A549 treated with RU486 at 1 μM for 4 hours (cell line): ENCODE measurements at places on chromosomes 5 and 9. TPM values are rescaled to one million over a fixed set of nuclear protein-coding genes. Genes with fewer than 3 reads are reported as not detected.

Gene CDH6
- total RNA-seq: 0.05 to 0.25 TPM (median 0.16 TPM) in 5 replicates

Gene PCDHA11
- total RNA-seq: 0.08 to 0.11 TPM (median 0.10 TPM) in 4 of 5 replicates, not detected in the other

Gene TRIM36
- 1.5 to 2.7 TPM (median 2.2 TPM) in 5 replicates for total RNA-seq

Gene TAF1L
- 0.02 TPM in 1 of 5 replicates, not detected in the others for total RNA-seq

Gene BTF3
- 1,050 to 1,296 TPM (median 1,106 TPM) in 5 replicates for total RNA-seq

Gene ALG2
- total RNA-seq: 41.2 to 52.4 TPM (median 49.1 TPM) in 5 replicates

Gene SHISAL2B
- total RNA-seq: not detected in 5 replicates

Gene BTNL9
- 0.57 to 1.3 TPM (median 0.74 TPM) in 5 replicates for total RNA-seq

Gene BNC2
- 4.2 to 6.3 TPM (median 5.1 TPM) in 5 replicates for total RNA-seq

Gene RASEF
- total RNA-seq: 6.8 to 9.7 TPM (median 9.6 TPM) in 5 replicates

Gene CATSPER3
- 0.19 to 0.67 TPM (median 0.46 TPM) in 5 replicates for total RNA-seq

Gene C5
- total RNA-seq: 8.3 to 15.6 TPM (median 13.0 TPM) in 5 replicates

Gene OLFML2A
- total RNA-seq: 15.3 to 23.0 TPM (median 21.6 TPM) in 5 replicates

Gene CYLC2
- not detected in 5 replicates for total RNA-seq

Gene CA9
- total RNA-seq: 4.1 to 7.3 TPM (median 4.6 TPM) in 5 replicates

Gene GDA
- total RNA-seq: 0.93 to 1.6 TPM (median 1.3 TPM) in 5 replicates

Gene ADAM19
- total RNA-seq: 13.9 to 19.9 TPM (median 17.9 TPM) in 5 replicates

Gene FAM81B
- total RNA-seq: not detected in 5 replicates

Gene NOL6
- 57.9 to 75.2 TPM (median 67.9 TPM) in 5 replicates for total RNA-seq

Gene NPR3
- 14.8 to 22.0 TPM (median 20.2 TPM) in 5 replicates for total RNA-seq

Gene PTGES
- total RNA-seq: 108 to 136 TPM (median 113 TPM) in 5 replicates

Gene LOX
- total RNA-seq: 0.95 to 2.0 TPM (median 1.2 TPM) in 5 replicates

Gene PLAC8L1
- 0.29 TPM in 1 of 5 replicates, not detected in the others for total RNA-seq

Gene CHMP5
- 68.2 to 91.4 TPM (median 79.5 TPM) in 5 replicates for total RNA-seq

Gene LPCAT1
- total RNA-seq: 140 to 170 TPM (median 162 TPM) in 5 replicates

Gene DIRAS2
- total RNA-seq: 0.02 TPM in 1 of 5 replicates, not detected in the others

Gene BHMT2
- 0.15 TPM in 1 of 5 replicates, not detected in the others for total RNA-seq

Gene GM2A
- total RNA-seq: 16.3 to 18.9 TPM (median 17.0 TPM) in 5 replicates

Gene SPINK4
- not detected in 5 replicates for total RNA-seq

Gene GABRA1
- total RNA-seq: not detected in 5 replicates

Gene FCN2
- total RNA-seq: not detected in 5 replicates

Gene PPP3R2
- total RNA-seq: not detected in 5 replicates

Gene CCDC183
- total RNA-seq: 0.28 to 0.49 TPM (median 0.32 TPM) in 5 replicates

Gene PCDHGB3
- total RNA-seq: 0.17 to 0.30 TPM (median 0.23 TPM) in 5 replicates

Gene MRPS30
- total RNA-seq: 26.2 to 42.8 TPM (median 40.3 TPM) in 5 replicates

Gene PCDHGC4
- total RNA-seq: not detected in 5 replicates

Gene GARIN3
- not detected in 5 replicates for total RNA-seq

Gene CDK5RAP2
- 27.6 to 37.3 TPM (median 29.5 TPM) in 5 replicates for total RNA-seq

Gene ISL1
- not detected in 5 replicates for total RNA-seq

Gene SPATA31A3
- total RNA-seq: not detected in 5 replicates

Gene CD14
- 3.2 to 5.6 TPM (median 3.9 TPM) in 5 replicates for total RNA-seq

Gene SREK1
- total RNA-seq: 21.4 to 33.6 TPM (median 32.0 TPM) in 5 replicates

Gene ADAMTS2
- 0.03 to 0.19 TPM (median 0.09 TPM) in 4 of 5 replicates, not detected in the other for total RNA-seq

Gene HRH2
- total RNA-seq: 0.48 to 0.86 TPM (median 0.70 TPM) in 5 replicates

Gene LVRN
- total RNA-seq: 0.07 to 0.27 TPM (median 0.09 TPM) in 3 of 5 replicates, not detected in the others

Gene ZNF300
- 1.4 to 2.8 TPM (median 2.5 TPM) in 5 replicates for total RNA-seq

Gene GARNL3
- 1.6 to 3.4 TPM (median 1.8 TPM) in 5 replicates for total RNA-seq
